Heart right ventricle (tissue), 16 donors: ENCODE measurements at places on chromosomes 7 and 10. TPM values are rescaled to one million over a fixed set of nuclear protein-coding genes. Genes with fewer than 3 reads are reported as not detected.
A peak's percentile ranks its signal among the peaks of the same experiment; 100 is the strongest.

- H3K27ac ChIP-seq: no peak overlapping the region
- H3K4me1 ChIP-seq: peaks cover 21% of the 10 kb centered on the region
- H3K27me3 ChIP-seq: no peaks in the 10 kb centered on the region
- no peak for DNase-seq
These were observed 8.4 kb upstream of the LYZL2 start for GRCh38 chr10:30637881-30638467.

MDH2 gene
- total RNA-seq: 462 TPM

DNA sequence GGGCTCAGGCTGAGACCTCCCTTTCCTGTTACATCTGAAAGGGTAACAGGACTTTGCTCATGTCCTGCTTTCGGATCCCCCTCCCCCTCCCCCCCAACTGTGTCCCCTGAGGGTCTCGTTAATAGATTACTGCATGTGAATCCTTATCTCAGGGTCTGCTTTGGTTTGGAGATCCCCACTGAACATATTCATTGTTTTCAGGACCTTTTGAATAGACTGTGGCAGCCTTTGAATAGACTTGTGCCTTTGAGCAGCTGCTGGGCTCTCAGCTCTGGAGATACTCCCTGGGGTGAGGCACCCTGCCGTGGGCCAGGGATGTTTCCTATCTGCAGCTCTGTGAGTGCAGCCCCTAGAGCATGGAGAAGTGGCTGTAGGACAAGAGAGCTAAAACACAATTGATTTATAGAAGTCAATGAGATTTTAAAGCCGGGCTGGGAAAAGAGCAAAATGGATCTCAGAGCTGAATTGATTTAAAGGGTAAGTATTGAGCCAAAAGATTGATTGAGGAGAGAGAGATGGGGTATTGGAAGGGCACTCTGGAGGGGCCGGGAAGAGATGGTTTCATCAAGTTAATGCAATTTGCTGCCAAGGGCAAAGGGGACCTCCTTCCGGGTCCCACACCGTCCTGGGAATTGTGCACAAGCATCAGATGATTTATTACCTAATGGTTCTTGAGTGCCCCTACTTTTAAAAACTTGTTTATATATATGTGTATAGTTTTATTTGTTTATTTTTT, 9.9 kb downstream of the ARHGAP22 start:
- DNase-seq: no peak
- H3K4me3 ChIP-seq: no peak overlapping the region
- H3K4me1 ChIP-seq: no peaks in the 10 kb centered on the region
- H3K36me3 ChIP-seq: no peaks in the 10 kb centered on the region
- H3K27me3 ChIP-seq: no peaks in the 10 kb centered on the region

DNA sequence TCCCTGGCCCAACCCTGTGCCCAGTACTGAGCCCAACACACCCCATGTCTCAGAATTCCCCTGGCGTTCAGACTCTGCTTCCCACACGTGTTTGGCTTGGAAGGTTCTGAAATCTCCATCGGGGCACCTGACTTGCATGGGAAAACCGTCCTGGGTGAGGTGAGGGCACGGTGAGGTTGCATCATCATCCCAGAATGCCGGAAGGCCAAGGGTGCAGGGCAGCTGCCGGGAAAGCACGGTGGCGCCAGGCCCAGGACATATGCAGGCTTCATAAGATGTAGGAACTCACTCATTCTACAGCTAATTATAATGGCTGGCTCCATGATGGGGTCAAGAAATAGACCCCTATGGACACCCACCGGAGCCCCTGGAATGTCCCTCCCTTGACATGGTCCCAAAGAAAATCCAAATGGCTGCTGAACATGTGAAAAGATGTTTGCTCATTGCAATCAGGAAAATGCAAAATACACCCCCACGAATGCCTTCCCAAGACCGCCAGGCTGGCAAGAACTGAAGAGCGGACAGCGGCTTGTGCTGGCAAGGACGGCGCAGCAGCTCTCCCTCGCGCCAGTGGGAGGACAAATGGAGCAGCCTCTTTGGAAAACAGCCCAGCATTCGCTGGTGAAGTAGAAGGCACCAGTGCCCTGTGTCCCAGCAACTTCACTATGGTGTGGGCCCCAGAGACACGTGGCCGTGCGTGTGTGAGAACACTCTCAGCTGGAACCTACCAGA, 2.3 kb downstream of the KNDC1 start:
- no peaks in the 10 kb centered on the region for H3K36me3 ChIP-seq
- H3K4me3 ChIP-seq: no peak overlapping the region
- H3K4me1 ChIP-seq: peaks cover 11% of the 10 kb centered on the region
- peaks cover 60% of the 10 kb centered on the region for H3K27me3 ChIP-seq

MSMB gene
- total RNA-seq: not detected

CELF2 gene
- total RNA-seq: 88.5 TPM

DNA sequence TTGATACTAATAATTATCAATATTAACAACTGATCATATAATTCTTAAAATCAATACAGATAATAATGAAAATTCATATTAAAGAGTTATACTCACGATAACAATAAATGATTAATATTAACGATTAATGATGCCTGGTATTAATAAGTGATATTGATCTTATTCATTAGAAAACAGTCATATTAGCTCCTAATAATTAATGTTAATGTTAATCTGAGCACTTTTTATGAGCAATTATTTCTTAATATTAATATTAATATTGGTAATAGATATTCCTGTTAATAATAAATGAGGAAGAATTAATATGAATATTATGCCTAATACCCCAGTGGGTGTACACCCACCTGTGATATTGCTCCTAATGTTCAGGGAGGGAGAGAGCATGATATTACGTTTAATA, 23.6 kb downstream of the MEIG1 start:
- no peaks in the 10 kb centered on the region for H3K4me1 ChIP-seq
- no peaks in the 10 kb centered on the region for H3K27me3 ChIP-seq
- H3K36me3 ChIP-seq: no peaks in the 10 kb centered on the region
- no peak overlapping the region for H3K27ac ChIP-seq
- DNase-seq: no peak
- no peak overlapping the region for H3K4me3 ChIP-seq

GRCh38 chr10:33478675-33479125, 144.2 kb upstream of the NRP1 start:
- H3K36me3 ChIP-seq: no peaks in the 10 kb centered on the region
- no peaks in the 10 kb centered on the region for H3K4me1 ChIP-seq
- no peak for DNase-seq
- no peaks in the 10 kb centered on the region for H3K27me3 ChIP-seq
- no peak overlapping the region for H3K27ac ChIP-seq
- H3K4me3 ChIP-seq: no peak overlapping the region

GRCh38 chr10:114811862-114812261, 9.7 kb upstream of the FHIP2A start:
- no peaks in the 10 kb centered on the region for H3K4me1 ChIP-seq
- no peaks in the 10 kb centered on the region for H3K36me3 ChIP-seq
- H3K4me3 ChIP-seq: no peak overlapping the region
- no peak for DNase-seq
- no peaks in the 10 kb centered on the region for H3K27me3 ChIP-seq
- no peak overlapping the region for H3K27ac ChIP-seq

DNA sequence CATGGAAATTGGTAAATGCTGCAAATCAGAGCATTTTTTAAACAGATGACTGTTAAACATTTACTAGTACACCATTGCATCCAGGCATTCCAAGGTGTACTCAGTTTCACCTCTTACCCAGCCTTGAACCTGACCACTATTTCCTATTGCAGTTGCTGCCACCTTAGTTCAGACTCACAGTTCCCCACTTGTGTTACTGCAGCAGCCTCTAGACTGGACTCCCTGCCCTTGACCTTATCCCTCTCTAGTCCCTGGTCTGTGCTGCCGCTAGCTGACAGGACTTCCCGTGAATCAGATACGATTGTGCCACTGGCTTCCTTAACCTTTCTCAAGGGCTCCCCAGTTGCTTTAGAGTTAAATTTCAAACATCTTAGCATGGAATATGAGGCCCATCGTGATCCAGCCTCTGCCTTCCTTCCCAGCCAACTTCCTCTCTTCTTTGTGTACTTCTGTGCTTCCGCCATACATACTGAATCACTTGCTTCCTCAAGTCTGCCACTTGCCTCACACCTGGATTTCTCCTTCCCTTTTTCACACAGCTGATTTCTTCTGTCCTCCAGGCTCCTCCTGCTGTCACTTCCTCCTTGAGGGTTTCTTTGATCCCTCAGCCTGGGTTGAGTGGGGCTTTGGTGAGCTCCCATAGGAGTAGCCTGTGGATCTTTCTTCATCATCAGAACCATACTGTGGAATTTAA, 118.7 kb upstream of the GJD4 start:
- no peaks in the 10 kb centered on the region for H3K27me3 ChIP-seq
- H3K4me3 ChIP-seq: no peak overlapping the region
- no peak for DNase-seq
- H3K27ac ChIP-seq: no peak overlapping the region
- H3K4me1 ChIP-seq: peaks cover 58% of the 10 kb centered on the region
- H3K36me3 ChIP-seq: no peaks in the 10 kb centered on the region

- H3K4me3 ChIP-seq: no peak overlapping the region
- DNase-seq: no peak
- H3K36me3 ChIP-seq: no peaks in the 10 kb centered on the region
- H3K4me1 ChIP-seq: no peaks in the 10 kb centered on the region
These were observed 115.0 kb downstream of the PLXDC2 start for GRCh38 chr10:19930936-19931893.

DNA sequence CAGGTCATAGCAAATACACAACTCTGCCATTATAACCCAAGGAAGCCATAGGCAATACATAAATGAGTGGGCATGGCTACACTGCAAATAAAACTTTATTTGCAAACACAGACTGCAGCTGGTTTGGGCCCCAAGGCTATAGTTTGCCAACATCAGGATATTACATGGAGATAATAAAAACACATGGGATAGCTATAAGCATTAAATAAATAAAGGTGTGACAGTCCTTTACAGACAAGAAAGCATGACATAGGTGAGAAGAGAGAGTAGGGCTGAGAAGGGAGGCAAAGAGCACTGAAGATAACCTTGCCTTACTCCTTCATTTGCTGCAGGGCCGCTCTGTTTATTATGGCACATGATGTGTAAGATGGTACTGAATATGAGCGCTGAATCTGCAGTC, 135.1 kb upstream of the GHITM start:
- H3K27me3 ChIP-seq: no peaks in the 10 kb centered on the region
- H3K4me3 ChIP-seq: no peak overlapping the region
- DNase-seq: no peak
- no peak overlapping the region for H3K27ac ChIP-seq
- H3K36me3 ChIP-seq: no peaks in the 10 kb centered on the region

DNA sequence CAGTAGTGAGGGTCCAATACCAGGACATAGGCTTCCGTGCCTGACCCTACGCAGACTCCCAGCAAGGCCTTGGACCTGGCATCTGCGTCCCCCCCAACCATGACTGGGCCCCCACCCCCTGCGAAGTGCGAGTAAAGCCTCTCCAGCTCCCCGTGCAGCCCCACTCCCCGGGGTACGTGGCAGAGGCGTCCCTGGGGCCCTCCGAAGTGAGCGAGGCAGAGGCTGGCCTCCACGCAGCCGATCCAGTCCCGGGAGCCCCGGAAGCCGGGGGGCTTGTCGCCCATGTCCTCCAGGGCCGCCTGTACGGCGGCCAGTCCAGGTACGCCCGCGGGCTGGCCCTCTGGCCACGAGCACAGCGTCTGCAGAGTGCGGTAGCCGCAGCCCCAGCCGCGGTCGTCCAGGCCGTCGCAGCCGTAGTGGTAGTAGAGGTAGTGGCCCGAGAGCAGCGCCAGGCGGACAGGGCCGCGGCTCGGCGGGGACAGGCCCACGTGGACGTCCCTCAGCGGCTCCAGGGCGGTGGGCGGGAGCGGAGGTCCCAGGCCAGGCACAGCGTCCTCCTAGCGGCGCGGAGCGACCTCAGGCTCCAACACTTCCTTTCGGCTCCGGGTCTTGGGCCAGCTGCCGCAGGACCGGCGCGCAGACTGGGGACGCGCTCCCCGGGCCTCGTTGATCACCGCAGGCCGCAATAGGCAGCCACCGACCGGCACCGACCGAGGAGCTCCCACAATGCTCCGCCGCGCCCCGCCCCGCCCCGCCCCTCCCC, at the start of gene UFSP1:
Gene UFSP1, minus strand, starts transcription at position 728 of the 763 bp plus-strand sequence. Its CDS starts 444 bp downstream, at position 284.
- peak within 1 kb of the TSS; percentile 89 for H3K27ac ChIP-seq
- peak within 1 kb of the TSS; percentile 62 for H3K4me3 ChIP-seq
- no peak for DNase-seq
- H3K4me1 ChIP-seq: peaks cover 23% of the 10 kb centered on the region

DNA sequence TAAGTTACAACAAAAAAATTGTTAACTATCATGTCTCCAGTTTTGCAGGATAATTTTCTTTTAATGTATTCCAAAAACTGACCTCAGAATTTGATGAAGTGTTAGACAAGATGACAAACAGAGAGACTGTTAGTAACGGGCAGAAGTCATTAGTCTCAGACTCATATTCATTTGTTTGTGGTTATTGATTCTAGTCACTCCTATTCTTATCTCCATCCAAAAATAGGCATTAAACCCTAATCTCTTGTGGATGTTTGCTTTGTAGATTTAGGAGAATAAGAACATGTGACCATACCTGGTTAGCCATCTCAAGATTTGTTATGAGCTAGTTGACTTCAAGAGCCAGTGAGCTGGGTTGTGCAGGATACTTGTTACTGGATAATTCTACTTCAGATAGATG, 261.1 kb downstream of the AUTS2 start:
- H3K27ac ChIP-seq: no peak overlapping the region
- no peaks in the 10 kb centered on the region for H3K4me1 ChIP-seq
- no peaks in the 10 kb centered on the region for H3K27me3 ChIP-seq
- H3K36me3 ChIP-seq: no peaks in the 10 kb centered on the region
- no peak overlapping the region for H3K4me3 ChIP-seq

DNA sequence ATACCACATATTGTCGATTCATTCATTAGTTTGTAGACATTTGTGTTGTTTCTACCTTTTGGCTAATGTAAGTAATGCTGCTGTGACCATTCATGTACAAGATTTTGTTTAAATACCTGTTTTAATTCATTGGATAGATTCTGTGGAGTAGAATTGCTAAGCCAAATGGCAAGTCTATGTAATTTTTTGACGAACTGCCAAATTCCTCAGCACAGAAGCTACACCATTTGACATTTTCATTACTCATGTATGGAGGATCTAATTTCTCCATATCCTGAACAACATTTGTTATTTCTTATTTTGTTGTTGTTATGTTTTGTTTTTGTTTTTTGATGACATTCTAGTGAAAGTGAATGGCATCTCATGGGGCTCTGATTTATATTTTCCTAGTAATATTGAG, 1351.3 kb upstream of the SORCS1 start:
- no peaks in the 10 kb centered on the region for H3K36me3 ChIP-seq
- H3K4me3 ChIP-seq: no peak overlapping the region
- DNase-seq: no peak
- no peaks in the 10 kb centered on the region for H3K4me1 ChIP-seq
